ENCODE measurements at places on chromosomes 12 and 14.

DNA sequence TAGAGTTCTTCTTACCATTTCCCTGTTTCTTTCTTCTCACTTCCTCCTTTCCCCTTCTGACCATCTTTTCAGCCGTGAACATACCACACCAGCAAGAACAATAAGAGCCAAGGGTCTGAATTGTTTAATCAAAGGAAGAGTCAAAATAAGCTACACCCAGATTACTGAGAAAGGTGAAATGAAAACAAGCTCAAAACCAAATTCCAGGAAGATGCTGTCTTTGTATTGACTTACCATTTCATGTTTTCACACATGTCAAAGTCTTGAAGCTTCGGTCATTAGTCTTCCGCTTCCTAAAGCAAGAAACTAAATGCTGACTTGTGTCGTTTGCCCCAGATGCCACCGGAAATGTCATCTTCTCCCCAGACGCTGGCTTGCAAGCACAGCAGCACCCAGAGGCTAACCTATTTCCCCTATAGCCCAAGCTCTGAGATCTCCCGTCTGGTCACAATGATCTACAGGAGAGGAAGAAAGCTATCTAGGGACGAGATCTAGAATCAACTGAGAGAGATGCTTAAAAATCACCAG lies 136.5 kb upstream of the AMIGO2 start:
- DNase-seq: peak; percentile 87

GRCh38 chr12:30836656-30837445 lies 82.1 kb upstream of the CAPRIN2 start:
- DNase-seq: no peak

- DNase-seq: no peak
Observed at GRCh38 chr14:56648508-56649301, 69.1 kb downstream of the TMEM260 start.

DNA sequence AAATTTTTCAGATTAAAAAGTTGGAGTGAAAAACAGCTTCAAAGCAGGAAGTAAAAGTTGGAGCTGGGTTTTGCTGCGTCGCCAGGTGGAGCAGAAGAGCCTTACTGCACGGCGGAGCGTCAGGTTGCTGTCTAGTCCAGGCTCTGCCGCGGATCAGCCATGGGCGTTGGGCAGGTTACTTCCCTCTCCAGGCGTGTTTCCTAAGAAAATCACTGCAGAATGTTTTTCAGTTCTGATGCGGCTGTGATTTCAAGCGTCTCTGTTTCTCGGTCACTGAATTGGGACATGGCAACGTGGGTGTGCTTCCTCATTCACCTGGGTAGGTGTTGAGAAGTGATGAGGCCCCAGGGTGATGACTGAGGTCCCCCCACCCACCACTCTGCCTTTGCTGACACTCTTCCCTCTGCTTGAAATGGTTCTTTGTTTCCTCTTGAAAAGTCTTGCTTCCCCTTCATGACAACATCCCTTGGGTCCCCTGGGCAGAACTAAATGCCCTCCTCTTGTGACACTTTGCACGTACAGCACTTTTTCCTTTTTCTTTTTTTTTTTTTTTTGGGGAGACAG lies 7.6 kb downstream of the EVL start:
- DNase-seq: peak; percentile 56

DNA sequence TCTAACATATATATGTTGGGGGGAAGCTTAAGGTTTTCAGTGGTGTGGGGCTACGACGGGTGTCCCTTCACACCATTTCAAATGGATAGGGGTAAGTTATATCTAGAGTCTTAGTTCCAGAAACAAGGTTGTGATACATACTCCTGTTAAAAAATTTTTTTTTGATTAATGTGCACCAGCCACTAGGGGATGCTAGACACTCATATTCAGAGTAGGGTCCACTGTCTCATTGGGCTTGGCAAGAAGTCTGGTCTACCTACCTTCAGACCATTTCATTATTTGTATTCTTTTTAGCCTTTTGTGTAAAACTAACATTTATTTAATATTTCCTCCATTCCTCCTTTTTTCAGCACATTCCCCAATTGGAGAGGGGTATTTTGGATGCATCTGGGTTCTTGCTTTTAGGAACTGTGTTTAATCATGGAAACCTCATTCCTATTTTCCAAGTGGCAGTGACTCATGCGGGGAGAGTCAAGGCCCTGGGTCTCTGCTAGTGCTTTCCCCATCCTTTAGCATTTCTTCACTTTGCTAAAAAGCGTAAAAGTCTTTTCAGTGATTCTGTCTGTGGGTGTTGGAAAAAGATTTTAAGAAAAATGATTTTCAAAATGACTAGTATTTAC lies 33.4 kb downstream of the ANO4 start:
- DNase-seq: peak; percentile 49

- no peak for DNase-seq
Observed at GRCh38 chr14:100070310-100070709, 5.1 kb downstream of the EVL start.
